ENCODE measurements at places on chromosomes 7 and 10. TPM values are rescaled to one million over a fixed set of nuclear protein-coding genes. Genes with fewer than 3 reads are reported as not detected.

- DNase-seq: no peak
Observed at GRCh38 chr10:100803908-100804307, 58.5 kb downstream of the PAX2 start.

- DNase-seq: no peak
Observed at GRCh38 chr10:8044908-8045725, 9.4 kb upstream of the GATA3 start.

CYP3A5 gene
- 1.8 TPM for total RNA-seq

DNA sequence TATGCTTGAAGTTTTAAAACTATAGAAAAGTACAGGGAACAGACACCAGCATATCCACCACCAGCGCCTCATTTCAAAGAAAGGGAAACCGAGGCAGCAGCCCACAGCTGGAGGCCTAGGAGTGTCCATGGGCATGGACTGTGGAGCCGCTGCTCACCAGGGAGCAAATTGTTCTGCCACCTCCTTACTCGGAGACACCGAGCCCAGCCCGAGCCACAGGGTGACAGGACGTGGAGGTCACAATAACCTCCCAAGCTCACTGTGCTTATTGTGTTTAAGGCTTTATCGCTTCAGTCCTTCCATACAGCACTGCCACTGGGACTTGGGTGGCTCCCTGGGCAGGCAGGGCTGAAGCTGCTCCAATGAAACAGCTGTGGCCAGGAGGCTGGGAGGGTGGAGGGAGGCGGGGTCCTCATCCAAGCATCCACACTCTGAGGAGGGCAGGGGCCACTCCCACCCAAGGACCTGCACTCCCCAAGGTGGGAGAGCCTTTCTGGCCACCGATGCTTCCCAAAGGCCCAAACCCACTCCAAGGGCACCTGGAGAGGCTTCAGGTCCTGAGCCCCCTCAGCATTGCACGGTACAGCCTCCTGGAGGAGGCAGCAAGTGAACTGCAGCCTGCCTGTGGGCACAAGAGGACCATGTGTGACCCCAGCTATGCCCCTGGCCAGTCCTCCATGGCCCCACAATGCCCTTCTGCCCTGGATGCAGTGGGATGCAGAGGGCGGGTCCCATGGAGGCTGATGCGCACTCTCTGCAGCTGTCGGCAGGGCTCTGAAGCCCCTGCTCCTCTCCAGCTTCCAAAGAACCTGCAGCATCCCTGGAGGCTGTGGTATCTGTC, 38.7 kb upstream of the RET start:
- DNase-seq: peak; percentile 28

RABGEF1 gene
- total RNA-seq: 23.3 TPM

GRCh38 chr10:84715911-84716310, 387.5 kb downstream of the CCSER2 start:
- DNase-seq: peak; percentile 23

DNA sequence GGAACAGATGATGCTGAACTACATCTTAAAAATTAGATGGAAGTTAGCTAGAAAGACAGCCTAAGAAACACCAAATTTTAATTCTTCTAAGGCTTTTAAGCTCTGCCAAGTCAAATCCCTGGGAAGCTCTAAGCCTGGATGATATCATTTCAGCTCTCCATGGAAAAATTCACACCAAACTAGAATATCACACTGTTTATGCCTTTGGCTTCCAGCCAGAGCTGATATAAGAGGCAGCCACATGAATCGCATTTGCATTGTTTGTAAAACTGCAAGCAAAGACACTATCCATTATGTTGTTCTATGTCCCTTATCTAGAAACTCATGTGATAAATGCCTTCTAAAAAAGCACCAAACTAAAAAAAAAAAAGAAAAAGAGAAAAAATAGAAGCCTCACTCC, 430.4 kb downstream of the GRID1 start:
- no peak for DNase-seq

- DNase-seq: no peak
Observed at GRCh38 chr7:80895056-80895455, 23.8 kb downstream of the SEMA3C start.

DNA sequence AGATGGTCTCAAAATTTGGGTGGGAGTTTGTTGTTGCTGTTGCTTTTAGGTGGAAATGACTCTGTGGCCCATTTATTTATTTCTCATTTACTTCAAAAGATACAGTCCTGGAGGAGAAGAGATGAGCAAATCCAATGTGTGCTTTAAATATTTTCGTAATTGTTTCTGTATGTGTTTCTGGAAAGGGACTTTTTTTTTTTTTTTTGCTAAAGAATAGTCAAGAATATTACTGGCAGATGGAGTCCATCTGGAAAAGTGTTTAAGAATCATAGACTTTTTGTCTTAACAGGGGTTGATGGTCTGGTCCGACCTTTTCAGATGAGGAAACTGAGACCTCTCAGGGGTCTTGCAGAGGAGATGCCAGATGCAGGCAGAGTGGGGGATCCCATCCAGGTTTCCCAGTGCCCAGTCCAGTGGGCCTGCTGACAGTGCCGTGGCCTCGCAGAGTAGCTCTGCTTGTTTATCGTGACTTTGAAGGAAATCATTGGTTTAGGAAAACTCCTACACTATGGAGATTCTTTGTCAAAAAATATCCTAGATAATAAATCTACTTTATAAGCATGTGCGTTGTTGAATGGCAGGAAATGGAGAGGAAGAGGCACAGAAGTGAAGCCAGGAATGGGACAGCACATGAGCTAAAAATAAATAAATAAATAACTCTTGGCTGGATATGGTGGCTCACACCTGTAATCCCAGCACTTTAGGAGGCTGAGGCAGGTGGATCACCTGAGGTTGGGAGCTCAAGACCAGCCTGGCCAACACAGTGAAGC, 164.3 kb upstream of the SVIL start:
- DNase-seq: peak; percentile 37

DNA sequence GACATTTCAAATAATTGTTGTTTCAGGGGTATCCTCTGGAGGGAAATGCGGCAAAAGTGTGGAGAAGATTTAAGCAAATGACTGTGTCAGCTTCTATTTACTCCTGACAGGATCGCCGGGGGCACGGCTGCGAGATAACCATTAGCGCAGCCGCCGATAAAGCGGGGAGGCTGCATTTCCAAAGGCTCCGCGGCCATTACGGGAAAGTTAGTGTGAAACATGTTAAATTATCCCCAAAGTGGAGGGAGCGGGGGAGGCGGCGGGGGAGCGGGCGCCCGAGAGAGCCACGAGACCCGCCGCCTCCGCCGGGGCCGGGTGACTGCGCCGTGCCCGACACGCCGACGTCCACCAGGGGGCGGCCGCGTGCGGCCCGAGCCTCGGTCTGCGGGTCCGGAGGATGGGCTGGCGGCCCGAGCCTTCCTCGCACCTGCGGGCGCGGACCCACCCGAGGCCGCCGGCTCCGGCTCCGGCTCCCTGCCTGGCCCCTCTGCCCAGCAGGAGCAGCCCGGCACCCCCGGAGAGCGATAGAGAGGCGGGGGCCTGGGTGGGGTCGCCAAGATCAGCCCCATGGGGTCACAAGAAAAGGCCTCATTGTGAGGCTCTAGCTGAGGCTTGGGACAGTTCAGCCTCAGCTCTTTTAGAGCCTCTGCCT, 74.4 kb upstream of the PAX2 start:
- no peak for DNase-seq

- peak; percentile 79 for DNase-seq
Observed at GRCh38 chr7:127392182-127392565, 334 bp downstream of the ZNF800 start.

GRCh38 chr7:137564677-137565076, 221.1 kb upstream of the PTN start:
- DNase-seq: no peak

DNA sequence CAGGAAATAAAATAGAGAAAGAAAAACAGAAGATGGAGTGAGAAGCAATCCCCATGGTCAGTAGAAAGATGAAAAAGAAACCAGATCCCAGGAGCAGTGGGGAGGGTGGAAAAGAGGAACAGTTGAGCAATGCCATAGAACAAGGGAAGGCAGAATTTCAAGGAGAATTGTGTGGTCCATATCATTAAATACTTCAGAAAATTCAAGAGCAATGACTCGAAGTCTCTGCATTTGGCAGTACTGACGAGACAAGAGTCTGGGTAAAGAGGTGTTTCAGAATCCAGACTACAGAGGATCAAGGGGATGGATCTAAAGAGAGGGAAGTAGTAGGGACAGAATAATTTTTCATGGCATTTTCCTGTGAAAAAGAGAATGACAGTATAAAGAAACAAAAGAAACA, 512.6 kb downstream of the PHTF2 start:
- no peak for DNase-seq

SPDYE6 gene
- not detected for total RNA-seq

GRCh38 chr7:45687185-45687560, 113.0 kb downstream of the ADCY1 start:
- DNase-seq: no peak

- DNase-seq: no peak
Observed at GRCh38 chr10:123513870-123514269, 152.3 kb upstream of the GPR26 start.

GRCh38 chr7:2242541-2243429, 759 bp downstream of the NUDT1 start:
- no peak for DNase-seq

GRCh38 chr10:77321838-77322237, 315.8 kb downstream of the KCNMA1 start:
- no peak for DNase-seq

DBF4 gene
- total RNA-seq: 41.7 TPM

DNA sequence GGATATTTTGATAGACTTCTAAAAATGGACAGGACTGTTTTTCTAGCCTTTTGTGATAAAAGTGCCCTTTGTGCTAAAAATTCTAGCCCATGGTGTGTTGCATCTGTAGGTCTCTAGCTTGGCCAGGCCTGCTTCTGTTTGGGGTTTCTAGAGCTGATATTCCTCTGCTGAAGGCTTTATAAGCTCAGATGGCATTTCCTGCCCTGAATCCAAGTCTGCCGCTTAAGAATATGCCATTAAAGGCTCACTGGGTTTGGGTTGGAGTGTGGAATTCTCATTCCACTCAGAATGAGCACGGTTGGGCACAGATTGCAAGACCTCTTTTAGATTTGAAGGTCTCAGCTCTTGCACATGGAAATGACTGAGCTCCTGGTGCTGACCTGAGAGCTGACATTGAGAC, 49.4 kb upstream of the IGFBP3 start:
- no peak for DNase-seq

DNA sequence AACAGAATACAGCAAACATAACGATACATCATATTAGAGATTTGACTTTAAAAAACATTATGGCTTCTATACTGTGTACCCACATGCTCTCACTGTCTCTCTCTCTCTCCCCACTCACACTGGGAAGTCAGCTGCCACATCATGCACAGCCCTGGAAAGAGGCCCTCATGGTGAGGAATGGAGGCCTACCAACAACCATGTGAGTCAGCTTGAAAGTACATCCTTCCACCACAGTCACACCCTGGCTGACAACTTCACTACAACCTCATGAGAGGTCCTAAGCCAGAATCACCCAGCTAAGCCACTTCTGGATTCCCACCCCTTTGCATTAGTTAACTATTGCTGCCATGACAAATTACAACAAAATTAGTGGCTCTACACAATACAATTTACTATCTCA, 23.3 kb upstream of the GPR22 start:
- DNase-seq: no peak

DNA sequence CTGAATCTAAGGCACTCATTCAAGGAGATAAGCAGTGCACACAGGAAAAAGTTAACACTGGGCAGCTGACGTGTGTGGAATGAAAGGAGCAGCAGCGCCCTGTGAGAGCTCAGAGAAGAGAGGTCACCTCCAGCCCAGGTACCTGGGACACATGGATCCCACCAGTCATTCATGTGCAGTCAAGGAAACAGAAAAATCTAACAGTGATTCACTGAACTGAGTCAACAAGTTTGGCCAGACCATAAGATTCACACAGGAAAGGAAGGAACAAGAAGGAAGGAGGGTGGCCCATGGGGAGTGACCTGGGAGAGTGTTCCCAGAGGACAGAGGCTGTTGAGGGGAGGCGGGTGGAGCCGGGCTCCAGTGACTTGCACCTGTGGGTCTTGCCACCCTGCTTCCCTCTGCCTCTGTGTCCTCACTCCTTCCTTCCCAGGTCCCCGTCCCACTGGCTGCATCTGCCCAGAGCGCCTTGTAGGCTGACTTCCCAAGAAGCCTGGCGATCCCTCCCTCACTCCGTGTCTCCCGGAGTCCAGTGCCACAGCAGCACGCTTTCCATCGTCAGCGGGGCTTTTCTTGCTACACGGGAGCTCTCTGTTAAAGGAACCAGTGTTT, 27.7 kb downstream of the RNF32 start:
- DNase-seq: no peak

DNA sequence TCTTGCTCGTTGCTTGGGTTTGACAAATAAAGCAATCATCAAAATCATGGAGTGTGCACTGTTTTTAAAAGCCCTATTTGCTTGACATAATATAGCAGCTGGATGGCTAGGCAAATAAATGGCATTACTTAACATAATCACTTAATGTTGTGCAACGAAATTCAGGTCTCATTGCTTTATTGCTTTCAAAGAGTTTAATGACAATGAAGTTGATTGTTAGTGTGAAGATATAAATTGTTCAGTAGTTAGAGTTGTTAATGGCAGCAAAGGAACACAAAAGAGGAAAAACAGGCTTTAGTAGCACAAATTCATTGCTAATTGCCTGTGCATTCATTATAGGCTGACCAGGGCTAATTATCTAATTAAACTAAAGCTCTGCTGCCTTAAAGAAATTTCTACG, 7.6 kb upstream of the ADO start:
- no peak for DNase-seq

CARD11 gene
- 0.50 TPM for total RNA-seq

DNA sequence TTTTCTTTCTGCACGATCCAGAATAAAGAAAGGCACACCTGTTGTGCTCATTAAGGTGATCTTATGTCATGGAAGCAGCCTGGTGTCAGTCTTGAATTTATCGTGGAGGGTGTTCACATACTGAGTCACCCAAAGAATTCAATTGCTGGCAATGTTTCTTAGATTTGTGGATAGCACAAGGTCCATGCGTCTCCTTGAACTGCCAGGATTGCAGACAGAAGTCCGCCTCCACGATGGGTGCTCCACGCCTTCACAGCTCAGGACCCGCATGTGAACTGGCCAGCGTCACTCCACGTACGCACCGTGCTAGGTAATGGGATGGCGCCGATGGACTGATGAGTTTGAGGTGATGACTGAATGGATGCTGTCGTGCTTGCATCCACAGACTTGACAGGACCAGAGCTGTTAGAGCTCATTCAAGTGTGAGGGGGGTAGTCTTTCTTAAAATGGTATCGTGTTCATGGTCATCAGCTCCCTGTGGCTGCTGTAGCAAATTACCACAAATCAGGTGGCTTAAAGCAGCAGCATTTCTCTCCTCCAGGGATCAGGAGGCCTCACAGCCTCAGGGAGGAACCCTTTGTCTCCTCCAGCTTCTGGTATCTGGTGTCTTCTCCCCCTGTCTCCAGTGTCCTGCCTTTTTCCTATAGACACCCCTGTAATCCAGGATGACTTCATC, 65.4 kb upstream of the DNAJB6 start:
- DNase-seq: no peak

All from SJSA1 (cell line).